ENCODE measurements at places on chromosomes 6 and 20.

DNA sequence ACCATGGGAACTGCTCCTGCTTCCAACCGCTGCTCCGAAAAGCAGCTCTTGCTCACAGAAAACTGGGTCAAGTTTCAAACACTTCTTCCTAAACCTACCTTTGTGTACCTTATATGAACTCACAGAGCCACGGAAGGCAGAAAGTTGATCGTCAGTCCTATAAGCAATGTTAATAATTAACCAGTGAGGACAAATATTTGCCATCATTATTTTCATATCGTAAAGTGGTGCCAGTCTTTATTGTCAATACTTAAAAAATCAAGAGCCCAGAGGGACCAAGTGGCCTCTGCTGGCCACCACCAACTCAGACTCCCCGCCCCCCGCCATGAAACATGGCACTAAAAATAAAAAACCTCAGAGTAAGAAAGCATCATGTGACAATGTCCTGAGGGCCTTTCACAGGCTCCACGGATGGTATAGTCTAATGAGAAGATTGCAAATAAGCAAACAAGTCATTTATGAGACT, 9.1 kb upstream of the PBOV1 start:
- DNase-seq: no peak

- no peak for DNase-seq
These were observed 5.6 kb downstream of the PPP2R5D start for GRCh38 chr6:42989923-42990322.

GRCh38 chr6:11025921-11026635, 18.0 kb downstream of the ELOVL2 start:
- no peak for DNase-seq

GRCh38 chr6:29793036-29793356, 34.6 kb upstream of the HLA-G start:
- DNase-seq: no peak

DNA sequence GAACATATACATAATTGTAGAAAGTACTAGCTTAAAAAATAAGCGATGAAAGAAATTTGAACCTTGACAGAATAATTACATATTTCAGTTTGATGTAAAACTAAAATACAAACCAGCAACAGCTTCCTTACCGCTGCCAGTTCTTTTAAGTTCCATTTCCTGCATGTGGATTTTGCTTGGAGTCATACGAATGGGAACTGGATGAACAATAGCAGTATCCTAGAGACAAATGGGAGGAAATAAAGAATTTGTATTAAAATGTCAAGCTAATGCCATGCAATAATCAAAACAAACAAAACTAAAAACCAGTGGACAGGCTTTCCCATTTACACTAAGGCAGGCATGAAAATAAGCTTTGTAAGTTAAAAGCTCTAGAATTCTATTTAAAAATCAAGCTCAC, 67.1 kb downstream of the REPS1 start:
- DNase-seq: no peak

DNA sequence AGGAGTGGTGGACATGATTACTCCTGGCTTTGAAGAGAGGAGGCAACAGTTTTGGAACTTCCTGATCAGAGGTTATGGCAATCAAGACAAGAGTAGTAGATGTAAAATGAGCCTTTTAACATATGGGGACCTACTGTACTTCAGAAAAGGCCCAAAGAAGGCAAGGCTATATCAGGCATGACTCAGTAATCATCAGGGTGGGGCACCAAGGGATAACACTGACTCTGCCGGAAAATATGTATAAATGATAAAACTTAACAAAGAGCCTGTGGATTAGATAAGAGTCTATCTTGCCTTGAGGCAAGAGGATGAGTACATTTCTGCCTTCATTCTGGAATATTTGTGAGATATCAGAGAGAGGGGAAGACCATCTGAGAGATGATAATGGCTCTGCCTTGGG, 1389.9 kb upstream of the MAP3K7 start:
- no peak for DNase-seq

DNA sequence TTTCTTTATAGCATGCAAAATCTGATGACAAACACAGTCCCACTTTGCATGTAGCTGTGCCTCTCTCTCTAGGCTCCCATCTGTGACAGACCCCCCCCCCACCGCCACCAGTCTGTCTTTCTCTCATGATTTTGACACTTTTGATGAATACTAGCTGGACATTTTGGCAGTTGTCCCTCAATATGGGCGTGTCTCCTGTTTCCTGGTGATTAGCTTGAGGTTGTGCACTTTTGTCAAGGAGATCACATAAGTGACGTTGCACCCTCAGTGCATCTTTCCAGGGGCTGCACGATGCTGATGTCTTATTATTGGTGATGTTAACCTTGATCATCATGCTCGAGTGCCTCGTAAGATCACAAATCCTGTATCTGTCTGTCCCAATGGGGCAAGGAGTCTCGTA, 155.1 kb downstream of the EYA2 start:
- DNase-seq: no peak

- no peak for DNase-seq
These were observed 3.5 kb upstream of the MAPK13 start for GRCh38 chr6:36126553-36127458.

DNA sequence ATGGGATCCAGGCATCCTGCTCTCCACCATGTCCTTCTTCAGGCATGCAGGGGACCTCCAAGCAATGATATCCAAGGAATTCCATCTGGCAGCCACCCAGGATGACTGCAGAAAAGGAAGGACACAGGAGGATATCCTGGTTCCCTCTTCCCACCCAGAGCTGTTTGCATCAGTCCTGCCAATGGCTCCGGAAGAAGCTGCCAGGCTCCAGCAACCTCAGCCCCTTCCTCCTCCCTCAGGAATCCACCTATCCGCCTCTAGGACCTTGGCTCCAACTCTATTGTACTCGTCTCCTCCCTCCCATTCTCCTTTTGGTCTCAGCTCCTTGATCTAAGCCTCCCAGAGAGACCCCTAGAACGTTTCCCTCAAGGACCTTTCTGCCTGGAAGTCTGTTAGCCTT, 733 bp upstream of the PSORS1C2 start:
- no peak for DNase-seq

DNA sequence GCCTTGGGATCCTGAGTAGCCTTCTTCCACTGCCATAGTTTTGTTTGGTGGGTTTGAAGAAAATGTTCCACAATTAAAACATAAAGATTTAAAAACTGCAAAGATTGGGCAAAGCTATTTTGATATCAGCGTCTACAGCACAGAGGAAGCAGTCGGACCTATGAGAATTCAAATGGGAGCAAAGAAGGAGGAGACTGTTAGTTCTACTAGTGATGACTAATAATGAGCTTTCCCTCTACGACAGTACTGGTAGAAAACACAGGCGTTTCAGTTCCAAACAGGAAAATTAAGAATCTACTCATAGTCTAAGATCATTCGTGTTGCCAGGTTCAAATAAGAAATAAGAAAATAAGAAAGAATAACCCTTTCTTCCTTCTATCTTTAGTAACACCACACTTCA, 121.2 kb downstream of the INSM1 start:
- no peak for DNase-seq

DNA sequence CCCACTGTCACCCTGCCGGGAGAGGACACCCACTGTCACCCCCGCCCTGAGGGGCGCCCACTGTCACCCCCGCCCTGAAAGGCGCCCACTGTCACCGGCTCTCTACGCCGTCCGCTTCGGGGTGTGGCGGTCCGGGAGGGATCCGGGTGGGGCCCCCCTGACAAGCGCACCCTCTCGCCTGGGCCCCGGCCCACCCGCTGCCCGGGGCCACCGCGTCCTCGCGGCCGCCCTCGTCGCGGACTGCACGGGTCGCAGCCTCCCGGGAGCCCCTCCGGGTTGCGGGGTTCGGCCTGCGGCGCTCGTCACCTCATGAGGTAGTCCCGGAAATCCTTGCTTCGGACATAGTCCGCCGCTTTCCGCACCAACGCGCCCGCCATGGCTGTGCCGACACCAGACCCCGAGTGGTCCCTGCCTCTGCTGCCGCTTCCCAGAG, 224 bp downstream of the MPC1 start:
- no peak for DNase-seq

GRCh38 chr6:169545982-169546381, 155.8 kb downstream of the WDR27 start:
- no peak for DNase-seq

Data from NCI-H187 treated with DMSO at 0.1 percent for 48 hours (cell line).